ENCODE measurements at places on chromosomes 5 and 9. TPM values are rescaled to one million over a fixed set of nuclear protein-coding genes. Genes with fewer than 3 reads are reported as not detected.
A peak's percentile ranks its signal among the peaks of the same experiment; 100 is the strongest.

DNA sequence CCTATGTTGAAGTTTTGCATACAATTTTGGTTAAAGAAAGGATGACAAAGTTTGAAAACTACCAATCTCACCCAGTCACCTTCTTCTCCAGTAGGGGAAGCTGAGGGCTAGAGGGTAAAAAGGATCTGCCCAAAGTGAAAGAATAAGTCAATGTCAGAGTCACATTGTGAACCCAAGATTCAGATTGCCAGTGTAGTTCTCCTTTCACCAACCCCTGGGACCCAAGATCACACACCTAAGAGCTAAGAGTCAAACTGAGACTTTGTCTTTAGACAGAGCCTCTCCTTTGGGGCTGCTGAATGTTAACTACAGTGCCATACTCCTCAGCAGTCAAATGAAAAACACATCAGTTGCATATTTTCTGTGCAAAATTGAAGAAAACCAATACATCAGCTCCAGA is 210.6 kb downstream of the ATP10B start:
- H3K4me1 ChIP-seq = no peaks in the 10 kb centered on the region
- no peak for DNase-seq
- H3K4me3 ChIP-seq = no peak overlapping the region
- no peaks in the 10 kb centered on the region for H3K36me3 ChIP-seq

GRCh38 chr9:2872250-2872930 is 28.5 kb upstream of the PUM3 start:
- no peak overlapping the region for H3K4me3 ChIP-seq
- H3K4me1 ChIP-seq = no peaks in the 10 kb centered on the region
- no peak for DNase-seq

GRCh38 chr9:17609312-17610005 is 30.6 kb downstream of the SH3GL2 start:
- no peaks in the 10 kb centered on the region for H3K4me1 ChIP-seq
- no peak for DNase-seq
- no peak overlapping the region for H3K27ac ChIP-seq
- no peaks in the 10 kb centered on the region for H3K36me3 ChIP-seq

DNA sequence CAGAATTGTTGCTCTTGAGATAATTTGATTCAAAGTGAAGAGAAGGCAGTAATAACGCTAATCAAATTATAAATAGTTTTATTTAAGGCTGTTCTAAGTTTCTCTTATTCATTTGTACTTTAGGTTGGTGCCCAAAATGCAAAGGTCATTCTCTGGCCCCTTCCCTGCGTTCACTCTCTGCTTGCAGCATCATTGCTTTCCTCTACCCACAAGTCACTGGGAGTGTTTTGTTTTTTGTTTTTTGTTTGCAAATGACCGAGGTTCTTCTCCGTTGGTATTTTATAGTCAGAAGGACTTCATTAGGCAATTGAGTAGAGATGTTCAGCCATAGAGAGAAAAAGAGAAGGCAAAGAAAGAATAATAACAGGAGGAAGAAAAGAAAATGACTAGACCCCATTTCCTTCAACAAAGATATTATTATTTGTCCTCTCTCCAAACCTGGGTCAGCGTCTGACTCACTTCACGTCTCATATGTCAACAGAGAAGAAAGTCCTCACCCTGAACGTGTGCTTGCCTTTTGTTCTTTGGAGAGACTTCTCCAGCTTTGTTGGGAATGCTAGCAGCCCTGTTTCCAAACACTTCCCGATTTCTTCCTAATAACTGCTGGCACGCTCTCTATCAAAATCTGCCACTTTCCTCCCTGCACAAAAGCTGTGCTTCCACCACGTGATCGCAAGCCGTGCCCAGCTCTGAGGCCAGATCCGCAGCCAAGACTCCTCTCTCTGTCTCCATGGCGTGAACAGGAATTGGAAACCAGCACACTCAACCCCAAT is 119.8 kb downstream of the EBF1 start:
- no peaks in the 10 kb centered on the region for H3K36me3 ChIP-seq
- no peak overlapping the region for H3K4me3 ChIP-seq
- DNase-seq = peak; percentile 40
- no peaks in the 10 kb centered on the region for H3K27me3 ChIP-seq
- no peak overlapping the region for H3K27ac ChIP-seq

The ADAMTS13 gene
- total RNA-seq = 0.30 TPM

The CDH9 gene
- not detected for total RNA-seq

All from adrenal gland (tissue), 19 donors.